Myometrial cell (primary cell): ENCODE measurements at places on chromosomes 16 and 17. TPM values are rescaled to one million over a fixed set of nuclear protein-coding genes. Genes with fewer than 3 reads are reported as not detected.

The ITGAD gene
- not detected in 2 replicates for total RNA-seq

The IL21R gene
- 36.2 and 39.2 TPM in 2 replicates for total RNA-seq

The CCL23 gene
- not detected in 2 replicates for total RNA-seq

The CHST4 gene
- not detected in 2 replicates for total RNA-seq

The EPOP gene
- 0.58 and 0.71 TPM in 2 replicates for total RNA-seq

The ICAM2 gene
- total RNA-seq: 0.18 TPM in 1 of 2 replicates, not detected in the other
